ENCODE measurements at places on chromosomes 2 and 18.

- DNase-seq, result no peak
These were observed 584.0 kb downstream of the SATB2 start for GRCh38 chr2:198873503-198874471.

GRCh38 chr2:74911061-74911460 lies 47.4 kb upstream of the POLE4 start:
- no peak for DNase-seq

- no peak for DNase-seq
These were observed 6.1 kb downstream of the SP100 start for GRCh38 chr2:230422149-230422548.

- DNase-seq, result no peak
These were observed 141.1 kb downstream of the RBMS1 start for GRCh38 chr2:160352500-160352899.

- DNase-seq, result no peak
These were observed 36.2 kb downstream of the EHD3 start for GRCh38 chr2:31270131-31270530.

DNA sequence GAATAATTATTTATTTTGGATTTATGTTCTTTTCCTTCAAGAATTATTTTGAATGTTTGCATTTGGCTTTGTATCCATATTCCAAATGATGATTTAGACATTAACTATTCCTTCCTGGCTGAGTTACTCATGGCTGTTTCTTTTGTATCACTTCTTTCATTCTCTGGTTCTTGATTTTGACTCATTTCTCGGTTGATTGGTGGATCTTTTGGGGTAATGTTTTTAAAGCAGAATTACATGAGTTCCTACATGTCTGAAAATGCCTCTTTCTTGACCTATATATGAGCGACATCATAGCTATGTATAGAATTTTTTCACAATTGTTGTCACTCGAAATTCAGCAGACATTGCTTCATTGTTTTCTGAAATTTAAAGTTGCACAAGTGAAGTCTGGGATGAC lies 39.5 kb downstream of the CYP26B1 start:
- DNase-seq, result no peak

DNA sequence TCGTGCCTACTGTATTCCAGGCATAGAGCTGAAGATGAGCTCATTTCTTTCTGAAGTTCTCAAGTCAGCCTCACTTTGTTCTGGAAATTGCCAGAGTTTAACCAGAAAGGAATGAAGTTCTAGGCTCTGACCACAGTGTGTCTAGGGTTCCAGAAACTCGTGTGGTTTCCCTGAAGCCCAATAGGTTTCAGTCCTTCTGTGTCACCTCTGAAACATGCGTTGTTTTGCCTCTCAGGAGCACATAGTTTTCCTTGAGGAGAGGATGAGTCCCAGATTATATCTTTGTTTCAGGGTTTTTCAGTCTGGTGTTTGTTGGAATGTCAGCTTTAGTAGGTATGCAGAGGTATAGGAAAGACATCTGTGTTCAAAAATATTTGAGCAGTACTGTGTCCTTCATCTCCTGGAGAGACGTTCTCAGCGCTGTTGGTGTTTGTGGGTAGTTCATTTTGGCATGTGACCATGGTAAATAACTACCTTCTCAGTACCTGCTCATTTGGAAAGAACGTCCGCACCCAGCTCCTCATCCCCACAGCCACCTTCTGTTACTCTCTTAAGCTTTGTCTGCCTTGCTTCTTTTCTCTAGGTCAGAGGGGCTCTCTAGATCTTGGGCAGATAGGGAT lies 56.6 kb downstream of the RALBP1 start:
- no peak for DNase-seq

- no peak for DNase-seq
These were observed 154.6 kb downstream of the WDSUB1 start for GRCh38 chr2:159131914-159132281.

DNA sequence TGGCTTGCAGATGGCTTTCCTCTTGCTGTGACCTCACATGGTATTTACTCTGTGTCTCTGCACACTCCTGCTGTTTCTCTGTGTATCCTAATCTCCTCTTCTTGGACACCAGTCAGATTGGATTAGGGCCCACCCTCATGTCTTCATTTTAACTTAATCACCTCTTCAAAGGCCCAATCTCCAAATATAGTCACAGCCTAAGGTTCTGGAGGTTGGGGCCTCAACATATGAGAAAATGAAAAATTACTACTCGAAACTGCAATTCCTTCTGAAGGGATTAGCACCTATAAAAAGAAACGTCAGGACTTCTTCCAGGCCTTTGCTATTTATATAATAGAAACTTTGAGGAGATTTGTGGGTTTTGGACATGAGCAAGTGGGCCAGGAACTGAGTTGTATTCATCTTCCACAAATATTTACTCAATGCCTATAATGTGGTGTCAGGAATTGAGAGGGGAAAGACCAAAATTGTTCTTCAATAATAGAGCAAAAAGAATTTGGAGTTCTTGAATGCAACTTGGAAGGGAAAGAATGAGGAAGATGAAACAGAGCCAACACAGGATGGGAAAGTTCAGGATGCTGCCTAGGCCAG lies 270.0 kb upstream of the FN1 start:
- DNase-seq, result no peak

GRCh38 chr18:65215865-65216466 lies 534.8 kb upstream of the CDH7 start:
- DNase-seq, result peak; percentile 10

GRCh38 chr2:100568989-100569388 lies 6.2 kb downstream of the PDCL3 start:
- DNase-seq, result no peak

- no peak for DNase-seq
These were observed 379.1 kb upstream of the FIGN start for GRCh38 chr2:164114937-164115336.

DNA sequence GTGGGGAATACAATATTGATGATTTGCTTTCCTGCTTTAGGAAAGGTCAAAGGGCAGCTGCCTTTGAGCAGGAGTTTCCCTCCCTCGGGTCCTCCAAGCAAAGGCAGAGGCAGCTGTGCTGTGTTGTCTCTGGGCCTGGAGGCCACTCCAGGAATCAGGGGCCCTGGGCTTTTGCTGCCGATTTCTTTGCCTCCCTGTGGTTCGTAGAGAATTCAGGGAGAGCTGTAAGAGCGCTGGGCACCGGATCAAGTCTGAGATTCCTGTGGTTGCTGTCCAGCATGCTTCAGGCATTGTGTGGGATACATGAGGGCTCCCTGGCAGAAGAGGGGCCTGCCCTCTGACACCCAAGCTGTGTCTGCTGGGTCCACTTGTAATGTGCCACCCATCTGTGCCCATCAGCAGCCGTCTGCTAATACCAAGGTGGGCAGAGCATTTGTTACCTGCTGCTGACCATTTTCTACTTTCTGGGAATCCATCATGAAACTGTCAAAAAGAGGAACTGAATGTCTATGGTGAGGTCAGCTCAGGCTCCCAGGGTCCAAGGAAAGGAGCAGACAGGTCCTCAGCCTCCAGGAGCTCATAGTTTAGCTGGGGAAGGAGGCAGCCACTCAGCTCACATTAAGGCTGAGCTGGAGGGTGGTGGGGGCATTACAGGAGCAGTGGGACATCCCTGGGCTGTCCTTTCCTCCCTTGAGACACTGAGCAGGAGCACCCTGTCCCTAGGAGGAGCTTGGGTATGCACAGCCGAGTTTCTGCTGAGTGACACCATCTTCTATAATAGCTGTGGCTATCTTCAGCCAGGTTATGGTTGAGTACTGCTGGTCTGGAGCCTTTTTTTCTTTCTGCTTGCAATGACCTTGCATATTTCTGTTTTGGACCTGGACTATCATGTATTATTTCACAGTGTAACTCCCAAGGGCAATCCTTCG lies 68.5 kb downstream of the CTIF start:
- no peak for DNase-seq

- DNase-seq, result peak; percentile 98
These were observed 38.8 kb downstream of the NCAPH start for GRCh38 chr2:96374211-96374951.

- no peak for DNase-seq
These were observed 214.0 kb downstream of the TGIF1 start for GRCh38 chr18:3663870-3664512.

GRCh38 chr18:70046796-70047195 lies 99.1 kb upstream of the CD226 start:
- DNase-seq, result no peak

DNA sequence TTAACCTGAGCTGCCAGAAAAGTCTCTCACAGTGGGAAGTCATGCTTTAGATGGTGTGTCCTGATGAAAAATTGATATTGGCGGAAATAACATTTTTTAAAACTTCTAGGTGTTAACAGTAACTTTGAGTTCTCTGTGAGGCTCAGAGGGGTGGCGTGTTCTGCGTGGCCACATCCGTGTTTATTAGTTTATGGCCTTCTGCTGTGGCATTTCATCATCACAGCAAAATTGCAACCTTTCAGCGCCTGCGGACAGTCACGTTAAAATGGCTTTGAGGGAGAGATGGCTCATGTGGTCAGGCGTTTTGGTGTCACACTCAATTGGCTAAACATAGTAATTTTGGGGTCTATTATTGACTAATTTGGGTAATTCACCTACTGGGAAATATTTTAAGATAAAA lies 42.4 kb downstream of the KLHL29 start:
- DNase-seq, result no peak

- DNase-seq, result no peak
These were observed 10.8 kb upstream of the MYO1B start for GRCh38 chr2:191234376-191234775.

DNA sequence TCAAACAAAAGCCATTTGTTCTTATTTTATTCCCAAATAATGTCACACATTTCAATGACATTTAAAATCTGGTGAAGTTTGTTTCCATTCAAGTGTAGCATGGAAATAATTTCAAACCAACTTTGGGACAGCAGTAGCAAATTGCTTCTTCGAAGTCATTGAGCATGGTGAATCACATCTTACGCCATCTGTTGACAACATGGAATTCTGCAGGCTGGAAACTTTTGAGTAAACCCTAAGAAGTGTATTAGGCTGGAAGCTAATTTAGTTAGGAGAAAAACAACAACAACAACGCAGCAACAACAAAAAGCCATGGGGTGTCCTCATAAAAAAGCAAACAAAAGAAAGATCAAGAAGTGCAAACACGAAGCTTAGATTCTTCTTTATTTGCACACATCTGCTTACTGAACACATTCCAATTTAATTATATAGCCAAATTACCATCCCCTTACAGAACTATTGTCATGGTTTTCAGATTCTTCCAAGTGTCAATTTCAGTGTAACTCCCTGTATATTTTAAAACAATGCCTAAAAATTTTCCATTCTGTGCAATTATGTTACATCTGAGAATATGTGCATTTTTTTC lies 659.0 kb upstream of the CDH7 start:
- DNase-seq, result peak; percentile 52

DNA sequence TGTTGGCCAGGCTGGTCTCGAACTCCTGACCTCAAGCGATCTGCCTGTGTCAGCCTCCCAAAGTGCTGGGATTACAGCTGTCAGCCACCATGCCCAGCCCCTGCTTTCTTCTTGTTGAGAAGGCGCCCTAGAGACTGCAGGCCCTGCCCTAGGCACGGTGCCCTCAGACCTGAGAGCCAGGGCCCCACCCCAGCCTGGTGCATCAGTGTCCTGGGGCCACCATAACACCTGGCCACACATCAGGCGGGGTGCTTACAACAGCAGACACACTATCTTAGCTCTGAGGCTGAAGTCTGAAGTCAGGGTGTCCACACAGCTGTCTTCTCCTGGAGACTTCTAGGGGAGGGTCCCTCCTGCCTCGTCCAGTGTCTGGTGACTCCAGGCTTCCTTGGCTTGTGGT lies 120.6 kb downstream of the NDUFA10 start:
- no peak for DNase-seq

DNA sequence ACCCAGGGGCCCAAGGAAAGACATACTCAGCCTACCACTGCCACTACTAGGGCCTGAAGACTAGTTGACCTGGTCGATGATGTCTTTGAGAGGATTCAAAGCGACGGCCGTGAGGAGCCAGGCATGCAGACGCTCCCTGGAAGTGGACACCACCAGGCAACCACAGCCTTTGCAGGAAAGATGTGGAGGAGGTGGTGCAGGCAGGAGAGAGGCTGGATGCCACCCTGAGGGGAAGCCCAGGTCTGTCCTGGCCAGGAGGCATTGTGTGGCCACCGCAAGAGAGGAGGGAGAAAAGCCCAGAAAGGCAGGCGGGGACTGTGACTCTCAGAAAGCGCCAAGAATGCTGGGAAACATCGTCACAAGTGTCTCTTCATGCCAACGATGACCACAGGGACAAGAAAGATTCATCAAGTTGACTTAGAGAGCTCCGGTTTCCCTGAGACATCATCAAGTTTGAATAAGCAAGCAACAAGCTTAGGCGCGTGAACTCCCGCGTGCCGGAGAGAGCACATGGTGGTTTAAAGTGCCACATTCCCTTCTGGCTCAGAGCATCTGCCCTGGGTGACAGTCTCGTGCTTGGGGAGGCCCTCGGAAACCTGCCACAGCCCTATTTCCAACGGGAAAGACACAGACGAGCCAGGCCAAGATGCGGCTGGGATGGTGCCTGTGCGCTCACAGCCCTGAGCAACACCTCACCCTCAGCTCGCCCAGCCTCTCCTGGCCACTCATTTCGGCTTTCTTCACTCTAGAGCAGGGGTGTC lies 464.5 kb upstream of the SALL3 start:
- DNase-seq, result no peak

DNA sequence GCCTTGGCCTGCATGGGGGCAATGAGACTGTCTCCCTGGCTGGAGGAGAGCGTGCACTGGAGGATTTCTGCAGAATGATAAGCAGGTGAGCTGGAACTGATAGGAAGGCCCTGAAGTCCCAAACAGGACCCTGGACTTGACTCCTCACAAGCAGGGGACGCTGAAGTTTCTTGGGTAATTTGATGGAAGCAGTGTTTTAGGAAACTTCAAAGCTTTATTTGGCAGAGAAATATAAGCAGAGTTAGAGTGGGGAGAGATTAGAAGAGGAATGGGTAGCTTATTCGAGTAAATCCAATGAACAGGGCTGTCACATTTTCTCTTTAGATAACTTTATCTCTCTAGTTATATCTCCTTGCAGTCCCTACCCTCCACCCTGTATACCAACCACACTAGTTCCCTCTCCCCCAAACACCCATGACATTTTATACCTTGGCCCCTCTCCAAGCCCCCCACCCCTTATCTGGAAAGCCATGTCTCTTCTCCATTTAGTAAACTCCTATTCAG lies 73.6 kb upstream of the IGFBP5 start:
- DNase-seq, result no peak

GRCh38 chr18:49865401-49865800 lies 52.1 kb upstream of the ACAA2 start:
- peak; percentile 53 for DNase-seq

GRCh38 chr2:42906557-42907411 lies 114.4 kb upstream of the HAAO start:
- peak; percentile 67 for DNase-seq

Measured in COR-L47 (cell line).